ENCODE measurements at places on chromosomes 12 and 14. TPM values are rescaled to one million over a fixed set of nuclear protein-coding genes. Genes with fewer than 3 reads are reported as not detected.

The IRAK3 gene
- polyA plus RNA-seq: 0.35 TPM

DNA sequence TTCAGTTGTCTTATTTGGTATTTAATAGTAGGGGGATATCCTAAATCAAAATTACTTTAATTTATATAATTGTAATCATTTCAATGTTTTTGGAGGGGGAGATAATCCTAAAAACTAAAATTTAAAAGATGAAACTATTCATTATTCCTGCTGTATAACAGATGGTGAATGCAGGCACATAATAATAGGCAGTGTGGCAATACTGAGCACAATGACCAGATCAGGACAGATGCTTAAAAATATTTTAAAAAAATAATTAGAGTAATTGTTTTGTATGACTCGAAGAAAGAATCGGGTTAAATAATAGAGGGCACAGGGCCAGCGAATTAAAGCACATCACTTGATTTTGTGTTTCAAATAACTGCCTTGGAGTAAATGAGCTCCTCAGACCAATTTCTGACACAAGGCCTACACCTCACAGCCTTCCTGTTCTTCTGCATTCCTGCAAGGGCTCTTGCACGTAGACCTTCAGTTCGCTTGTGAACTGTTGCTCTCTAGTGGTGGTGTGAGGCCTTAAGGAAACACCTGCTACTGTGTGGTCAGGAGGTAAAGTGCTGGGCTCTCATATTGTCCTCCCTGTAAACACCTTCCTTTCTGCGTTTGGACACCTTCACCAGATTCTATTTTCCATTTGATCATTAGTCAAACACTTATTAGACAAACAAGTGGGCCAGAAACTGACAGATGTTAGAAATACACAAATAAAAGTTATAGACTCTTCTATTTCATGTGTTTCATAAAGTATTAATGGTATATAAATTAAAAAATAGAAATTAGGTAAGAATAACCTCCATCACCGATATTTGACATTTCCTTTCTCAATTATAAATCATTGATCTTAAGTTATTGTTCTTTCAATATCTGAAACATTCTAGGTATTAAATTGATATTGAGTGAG, 29.3 kb upstream of the KLRF1 start:
- peak; percentile 76 for DNase-seq

DNA sequence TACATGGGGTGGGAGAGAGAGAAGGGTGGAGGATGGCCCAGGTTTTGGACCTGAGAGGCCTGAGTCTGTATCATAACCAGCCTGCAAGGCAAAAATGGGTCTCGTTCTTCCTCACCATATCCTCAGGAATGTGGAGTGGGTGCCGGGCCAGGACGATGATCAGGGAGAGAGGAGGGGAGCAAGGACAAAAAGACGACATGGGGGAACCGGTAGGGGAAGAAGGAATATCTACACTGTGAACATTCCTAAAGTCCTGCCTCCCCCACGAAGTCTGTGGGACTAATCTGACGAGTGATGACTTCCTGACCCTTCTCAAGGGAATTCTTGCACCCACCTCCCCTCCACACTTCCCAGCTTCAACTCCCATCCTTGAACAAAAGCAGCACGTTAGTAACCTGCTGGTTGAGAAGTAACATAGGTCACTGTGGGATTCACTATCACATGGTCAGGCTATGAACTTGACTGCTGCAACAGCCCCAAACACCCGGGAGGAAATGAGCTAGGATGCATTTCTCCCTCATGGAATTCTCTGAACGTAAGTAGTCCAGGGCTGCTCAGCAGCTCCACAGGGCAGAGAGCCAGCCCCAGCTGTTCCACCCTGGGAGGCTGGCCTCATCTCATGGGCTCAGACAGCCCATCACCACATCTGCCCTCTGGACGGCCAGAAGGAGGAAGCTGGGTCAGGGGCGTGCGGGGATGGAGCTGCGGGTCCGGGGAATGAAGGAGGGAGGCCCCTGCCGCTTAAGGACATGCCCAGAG, 36.8 kb upstream of the VWF start:
- no peak for DNase-seq

GRCh38 chr14:69657950-69658355, 46.6 kb downstream of the SUSD6 start:
- peak; percentile 38 for DNase-seq

DNA sequence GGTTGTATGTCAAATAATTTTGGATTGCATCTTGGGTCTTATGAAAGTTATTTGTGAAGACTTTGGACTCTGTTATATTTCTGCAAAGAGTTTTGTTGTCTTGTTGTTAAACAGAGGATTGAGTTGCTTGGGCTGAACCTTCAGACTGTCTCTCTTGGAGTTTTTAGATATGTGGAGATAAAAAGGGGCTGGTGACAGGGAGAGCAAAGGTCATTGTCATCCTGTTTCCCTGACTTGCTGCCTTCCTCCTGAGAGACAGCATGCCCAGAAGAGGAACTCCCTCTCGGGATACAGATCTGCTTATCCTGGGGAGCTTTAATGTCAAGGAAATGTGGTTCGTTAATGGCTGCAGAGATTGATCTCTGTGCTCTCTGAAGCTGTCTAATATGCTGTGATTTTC, 47.6 kb upstream of the RFLNA start:
- no peak for DNase-seq

DNA sequence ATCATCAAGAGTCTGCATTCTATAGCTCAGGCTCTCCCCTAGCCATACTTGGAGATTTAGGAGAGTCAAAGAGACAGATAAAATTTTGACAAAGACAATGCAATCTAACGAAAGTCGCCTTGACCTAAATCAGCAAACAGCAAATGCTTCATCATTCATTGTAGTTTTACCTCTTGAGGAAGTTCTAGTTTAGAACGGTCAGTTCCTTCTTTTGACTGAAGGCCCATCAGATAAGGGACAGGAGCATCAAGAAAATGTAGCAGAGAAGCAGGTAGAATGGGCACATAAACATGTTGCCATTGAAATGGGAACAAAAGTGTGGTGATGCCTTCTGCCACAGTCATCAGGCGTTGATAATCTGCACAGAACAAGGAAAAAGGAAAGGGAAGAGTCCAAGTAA, 130.9 kb downstream of the DENND5B start:
- no peak for DNase-seq

GRCh38 chr14:25150401-25150800, 100.5 kb upstream of the STXBP6 start:
- no peak for DNase-seq

GRCh38 chr12:96652870-96653269, 163.5 kb downstream of the CFAP54 start:
- DNase-seq: no peak

The RILPL1 gene
- 68.4 TPM for polyA plus RNA-seq

DNA sequence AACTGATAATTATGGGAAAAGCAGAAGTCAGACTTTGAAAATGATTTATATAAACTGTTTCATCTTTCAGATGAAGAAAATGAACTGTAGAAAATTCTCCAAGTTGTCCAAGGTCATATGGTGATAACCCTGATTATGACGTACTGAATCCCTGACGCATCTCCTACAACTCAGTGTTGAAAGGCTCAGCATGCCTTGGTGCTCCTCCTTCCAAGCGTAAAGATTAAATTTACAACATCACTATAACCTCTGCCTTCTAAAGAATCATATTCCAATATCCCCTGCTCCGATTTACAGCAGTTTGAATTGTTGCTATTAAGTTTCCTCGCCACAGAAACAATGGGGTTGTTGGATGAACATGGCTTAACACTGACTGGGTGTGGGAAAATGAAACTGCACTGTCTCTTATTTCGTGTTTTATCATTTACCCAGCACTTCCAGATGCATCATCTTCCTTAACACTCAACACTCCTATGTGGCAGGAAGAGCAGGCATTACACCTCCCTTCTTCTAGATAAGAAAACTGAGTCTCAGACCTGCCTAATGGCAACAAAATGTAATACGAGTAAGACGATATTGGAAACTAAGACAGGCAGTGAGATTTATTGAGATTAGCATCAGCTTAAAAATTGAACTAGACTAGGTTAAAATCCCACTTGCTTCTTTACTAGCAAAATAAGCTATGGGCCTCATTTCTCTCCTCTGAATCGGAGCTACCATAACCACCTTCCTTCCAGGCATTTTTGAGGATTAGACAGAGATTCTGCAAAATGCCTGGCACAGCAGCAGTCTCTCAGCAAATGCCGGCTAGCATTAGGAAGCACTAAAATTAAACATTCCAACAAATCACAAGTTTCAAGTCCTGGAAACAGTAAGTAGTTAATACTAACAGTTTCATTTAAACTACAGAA, 74.2 kb downstream of the PPM1H start:
- DNase-seq: peak; percentile 53

The TAS2R7 gene
- polyA plus RNA-seq: not detected

DNA sequence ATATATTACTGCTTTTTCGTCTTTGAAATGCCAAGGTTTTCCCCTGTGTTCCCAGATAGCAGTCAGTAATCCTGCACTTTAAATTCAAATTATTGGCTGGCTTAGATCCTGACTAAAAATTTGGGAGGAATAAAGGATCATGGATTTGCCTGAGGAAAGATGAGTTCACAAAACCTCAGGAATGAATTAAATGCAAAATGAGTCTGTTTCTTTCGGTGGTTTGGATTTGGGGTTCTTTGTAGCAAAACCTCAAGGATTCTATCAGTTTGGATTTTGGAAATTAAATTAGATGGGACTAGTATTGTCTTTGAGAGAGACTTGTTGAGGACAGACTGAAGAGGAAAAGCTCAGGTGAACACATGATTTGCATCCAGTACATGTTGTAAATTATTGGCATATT, 36.1 kb downstream of the PPFIBP1 start:
- no peak for DNase-seq

DNA sequence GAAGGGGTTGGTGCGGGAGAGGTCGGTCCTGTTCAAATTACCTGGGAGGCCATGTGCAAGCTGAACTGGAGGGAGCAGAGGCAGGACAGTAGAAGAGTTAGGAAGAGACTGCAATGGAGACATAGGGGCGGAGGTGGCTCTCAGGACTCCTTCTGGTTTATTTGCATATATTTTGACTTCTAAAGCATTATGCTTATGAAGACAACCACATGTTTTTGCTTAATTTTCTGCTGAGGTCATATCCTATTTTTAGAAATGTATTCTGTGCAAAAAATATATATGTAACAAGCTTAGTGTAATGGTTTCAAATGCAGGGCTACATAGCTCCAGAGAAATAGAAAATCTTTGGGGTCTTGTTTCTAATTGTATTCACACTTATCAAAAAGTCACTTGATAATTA, 137.0 kb upstream of the MDM1 start:
- no peak for DNase-seq

DNA sequence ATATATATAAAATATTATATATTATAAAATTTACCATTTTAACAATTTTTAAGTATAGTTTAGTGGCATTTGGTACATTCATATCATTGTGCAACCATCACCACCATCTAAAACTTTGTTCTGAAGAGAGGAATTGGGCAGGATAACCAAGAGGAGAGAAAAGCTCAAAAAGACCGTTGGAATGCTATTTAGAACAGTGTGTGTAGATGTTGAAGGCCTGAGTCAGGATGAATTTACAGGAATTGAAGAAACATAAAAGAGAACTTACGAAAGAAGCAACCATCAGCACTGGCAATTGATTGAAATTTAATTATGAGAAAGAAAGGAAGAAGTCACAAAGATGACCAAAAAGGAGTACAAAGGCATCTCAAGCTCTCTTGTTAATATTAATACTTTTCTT, 196.9 kb upstream of the PWP1 start:
- no peak for DNase-seq

GRCh38 chr12:86117711-86118110, 138.5 kb downstream of the MGAT4C start:
- no peak for DNase-seq

DNA sequence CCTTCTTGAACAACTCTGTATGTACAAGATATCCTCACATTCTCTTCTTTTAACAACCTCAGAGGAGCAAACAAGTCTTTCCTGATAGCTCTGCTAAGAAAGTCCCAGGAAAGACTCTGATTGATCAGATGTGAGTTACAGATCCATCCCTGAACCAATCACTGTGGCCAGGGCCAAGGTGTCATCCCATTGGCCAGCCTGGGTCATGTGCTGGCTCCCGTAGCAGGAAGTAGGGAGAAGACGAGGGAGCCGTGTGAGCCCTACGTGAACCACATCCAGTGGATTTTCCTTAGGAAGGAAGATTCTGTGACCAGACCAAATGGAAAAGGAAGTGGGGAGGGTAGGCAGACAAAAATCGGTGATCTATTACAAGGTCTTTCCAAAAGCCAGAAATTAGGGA, 5.6 kb downstream of the P2RX7 start:
- DNase-seq: no peak

The PTPRR gene
- polyA plus RNA-seq: not detected

DNA sequence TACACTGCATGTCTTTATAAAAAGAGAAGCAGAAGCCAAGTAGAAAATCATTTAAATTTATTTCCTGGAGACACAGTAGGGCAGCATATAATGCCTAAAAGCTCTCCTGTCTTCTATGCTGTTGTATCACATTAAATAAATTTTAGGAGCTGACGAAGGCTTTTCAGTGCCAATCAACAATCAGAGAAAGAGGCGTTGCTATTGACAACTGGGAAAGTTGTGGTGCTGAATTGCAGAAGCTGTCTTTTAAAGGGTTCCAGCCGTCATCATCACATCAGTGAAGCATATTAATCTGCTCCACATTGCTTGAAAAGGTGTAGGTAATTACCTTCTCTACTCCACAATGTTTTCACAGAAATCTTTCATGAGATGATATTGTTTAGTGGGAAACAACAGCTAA, 103.9 kb downstream of the FSCB start:
- DNase-seq: no peak

GRCh38 chr14:51442513-51443175, 202.6 kb downstream of the TMX1 start:
- DNase-seq: peak; percentile 97

DNA sequence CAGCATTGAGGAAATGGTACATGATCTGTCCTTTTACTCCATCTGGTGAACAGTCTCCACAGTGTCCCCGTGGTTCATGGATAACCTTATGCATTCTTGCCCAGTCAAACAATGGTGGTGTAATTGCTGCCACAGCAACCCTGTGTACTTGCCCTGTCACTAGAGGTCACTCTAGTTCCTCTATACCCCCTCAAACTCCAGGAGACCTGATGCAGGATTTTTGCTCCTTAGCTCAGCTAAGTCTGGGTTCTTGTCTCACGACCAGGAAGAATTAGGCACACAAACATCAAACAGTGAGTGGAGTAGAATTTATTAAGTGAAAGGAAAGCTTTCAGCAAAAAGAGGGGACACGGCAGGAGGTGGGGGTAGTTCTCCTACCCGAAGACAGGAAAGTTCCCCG, 24.7 kb upstream of the EEA1 start:
- no peak for DNase-seq

The PLEKHH1 gene
- polyA plus RNA-seq: 15.0 TPM

GRCh38 chr14:74946659-74947281, 8.6 kb downstream of the PGF start:
- no peak for DNase-seq

The ART4 gene
- polyA plus RNA-seq: not detected

Data from cardiac muscle cell (in vitro differentiated cells and primary cell).